ENCODE measurements at places on chromosomes 6 and 20.

DNA sequence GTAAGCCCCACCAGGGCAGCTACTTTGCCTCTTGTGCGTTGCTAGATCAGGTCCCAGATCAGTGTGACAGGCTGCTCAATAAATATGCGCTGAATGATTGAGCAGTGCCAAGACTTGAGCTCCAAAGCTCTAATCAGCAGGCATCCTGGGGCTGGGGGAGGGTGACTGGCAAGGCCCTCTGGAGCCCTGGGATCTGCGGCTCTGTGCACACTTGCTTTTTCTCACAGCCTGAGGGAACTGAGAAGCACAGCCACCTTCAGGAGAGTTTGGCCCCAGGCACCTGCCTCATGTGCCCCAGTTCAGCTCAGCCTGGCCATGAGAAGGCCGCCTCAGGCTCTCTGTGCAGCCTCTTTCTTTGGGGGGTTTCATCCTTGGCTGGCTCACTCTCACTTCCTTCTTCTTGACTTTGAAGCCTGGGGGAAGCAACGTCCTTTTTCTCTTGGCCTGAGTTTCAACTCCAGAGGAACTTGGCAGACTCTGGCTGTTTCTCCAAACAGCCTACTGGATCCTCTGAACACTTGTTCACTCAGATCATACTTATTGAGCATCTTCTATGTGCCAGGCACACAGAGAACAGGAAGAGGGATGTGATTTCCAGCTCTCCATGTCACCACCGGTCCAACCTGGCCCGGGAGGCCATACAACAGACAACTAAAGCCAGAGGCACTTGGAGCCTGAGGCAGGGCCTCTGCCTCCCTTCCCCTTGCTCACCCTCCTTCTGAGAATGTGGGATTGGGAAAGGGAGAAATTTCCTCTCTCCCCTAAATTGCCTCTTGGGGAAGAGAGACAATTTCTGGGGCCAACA lies 114.0 kb downstream of the VEGFA start:
- DNase-seq, result peak; percentile 79

DNA sequence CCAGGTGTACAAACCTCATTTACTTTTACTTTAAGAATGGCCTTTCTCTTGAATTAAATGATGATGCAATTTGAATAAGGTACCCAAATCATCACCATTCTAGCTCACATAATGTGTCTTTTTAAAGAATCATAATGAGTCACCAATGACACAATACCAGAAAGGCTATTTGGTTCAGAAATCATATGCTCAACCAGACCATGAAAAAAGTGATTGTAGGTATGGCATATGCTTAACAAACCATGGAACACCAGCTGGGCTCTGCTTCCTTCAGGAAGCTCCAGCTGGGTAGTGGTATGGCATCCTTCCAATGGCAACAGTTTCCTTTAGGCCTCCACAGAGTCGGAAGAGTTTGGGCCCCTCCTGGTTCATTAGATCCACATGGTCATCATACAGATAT lies 128.2 kb downstream of the FRK start:
- DNase-seq, result no peak

GRCh38 chr6:142367061-142367460 lies 65.3 kb downstream of the ADGRG6 start:
- no peak for DNase-seq

DNA sequence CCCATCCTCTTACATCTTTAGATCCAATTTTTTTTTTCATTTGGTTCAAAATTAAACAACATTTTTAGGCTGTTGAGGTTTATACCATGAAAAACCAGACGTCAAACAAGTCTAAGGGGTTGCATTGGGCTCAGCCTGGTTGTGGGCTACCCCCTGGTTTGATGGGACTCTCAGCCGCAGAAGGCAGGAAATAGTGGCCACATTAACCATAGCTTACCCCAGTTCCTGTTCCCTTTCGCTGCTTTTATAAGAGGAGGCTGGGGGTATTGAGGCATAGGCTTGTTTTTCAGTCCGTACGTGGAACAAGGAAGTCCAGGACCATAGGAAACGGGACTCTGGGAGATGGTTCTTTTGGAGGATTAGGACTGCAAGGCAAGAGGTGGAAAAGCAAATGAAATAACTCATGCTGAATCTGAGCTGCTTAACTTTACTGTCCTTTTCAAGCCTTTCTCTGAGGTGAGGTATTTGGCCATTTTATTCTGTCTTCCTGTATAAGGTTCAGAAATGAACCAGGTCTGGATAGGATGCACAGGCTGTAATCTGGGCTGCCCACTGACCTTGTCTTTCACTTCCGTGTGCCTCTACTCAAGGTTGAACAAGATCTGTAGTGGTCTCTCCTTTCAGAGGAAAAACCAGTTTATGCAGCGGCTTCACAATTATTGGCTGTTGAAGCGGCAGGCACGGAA lies 7.7 kb downstream of the BRPF3 start:
- DNase-seq, result no peak

GRCh38 chr20:55009066-55009465 lies 533.7 kb downstream of the DOK5 start:
- no peak for DNase-seq

- DNase-seq, result no peak
Measured at GRCh38 chr6:52132292-52132691, 44.9 kb upstream of the PKHD1 start.

DNA sequence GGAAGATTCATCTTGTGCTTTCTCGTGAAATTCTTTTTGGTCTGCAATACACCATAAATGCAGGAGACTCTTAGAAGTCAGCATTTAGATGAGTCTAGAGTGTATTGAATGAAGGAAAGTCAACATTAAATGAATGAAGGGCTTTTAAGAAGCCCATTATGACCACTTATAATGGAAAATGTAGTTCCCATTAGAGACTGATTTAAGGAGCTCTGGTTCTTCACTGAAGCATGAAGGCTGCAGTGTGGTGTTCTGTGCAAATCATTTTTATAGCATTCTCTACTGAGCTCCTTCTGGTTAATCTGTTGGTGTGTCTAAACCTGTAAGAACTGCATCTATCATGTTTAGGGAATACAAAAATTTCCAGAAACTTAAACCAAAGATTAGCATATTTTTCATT lies 19.7 kb downstream of the NCOA7 start:
- no peak for DNase-seq

GRCh38 chr6:87846434-87846833 lies 144.4 kb upstream of the AKIRIN2 start:
- DNase-seq, result no peak

Measured in RPMI8226 (cell line).